NCI-H187 treated with DMSO at 0.1 percent for 48 hours (cell line): ENCODE measurements at places on chromosomes 5 and 9.
A peak's percentile ranks its signal among the peaks of the same experiment; 100 is the strongest.

DNA sequence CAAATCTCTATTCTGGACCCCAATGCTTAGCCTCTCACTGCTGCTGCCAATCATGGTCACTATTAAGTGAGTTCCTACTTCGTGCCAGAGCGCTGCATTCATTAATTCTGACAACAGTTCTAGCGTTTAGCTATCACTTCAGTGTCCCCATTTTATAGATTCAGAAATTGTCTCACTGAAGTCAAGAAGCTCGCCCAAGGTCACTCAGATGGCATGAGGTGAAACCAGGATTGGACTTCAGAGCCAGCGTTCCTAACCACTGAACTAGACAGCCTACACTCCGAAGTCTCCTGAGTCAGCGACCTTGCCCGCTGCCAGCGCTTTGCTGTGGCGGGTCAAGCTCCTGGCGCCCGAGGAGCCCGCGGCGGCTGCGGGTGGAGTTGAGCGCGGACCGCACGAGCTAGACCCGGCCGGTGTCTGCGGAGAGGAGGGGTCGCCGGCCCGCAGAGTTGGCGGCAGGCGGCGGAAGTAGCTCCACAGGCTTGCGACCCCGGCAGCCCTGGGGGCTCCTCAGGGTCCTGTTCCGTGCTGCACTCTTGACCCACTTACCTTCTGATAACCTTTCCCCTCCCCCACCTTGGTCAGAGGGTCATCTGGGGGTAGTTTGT is 2.1 kb upstream of the GABRB2 start:
- DNase-seq: no peak

- no peak for DNase-seq
These were observed 193.4 kb downstream of the EDIL3 start for GRCh38 chr5:84191281-84191680.

DNA sequence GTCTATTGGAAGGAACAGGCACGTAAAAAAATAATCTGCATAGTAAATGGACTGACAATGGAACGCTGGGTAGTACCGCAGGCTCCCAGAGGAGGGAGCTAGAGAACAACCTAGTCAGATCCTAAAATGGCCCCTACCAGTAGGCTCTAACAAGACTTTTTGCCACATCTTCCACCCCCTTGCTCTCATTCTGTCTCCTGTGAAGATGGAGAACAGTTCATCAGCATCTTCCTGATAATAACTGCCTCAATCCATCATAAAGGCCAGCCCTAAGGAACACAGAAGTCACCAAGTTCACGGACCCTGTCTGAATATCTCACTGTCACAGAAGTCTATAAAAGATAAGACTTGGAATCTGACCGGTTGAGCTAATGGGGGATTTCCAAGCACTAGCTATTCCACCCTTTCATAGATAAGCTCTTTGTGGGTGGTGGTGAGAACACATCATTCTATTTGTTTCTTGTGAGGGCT is 133.4 kb downstream of the SLC1A3 start:
- peak; percentile 33 for DNase-seq

DNA sequence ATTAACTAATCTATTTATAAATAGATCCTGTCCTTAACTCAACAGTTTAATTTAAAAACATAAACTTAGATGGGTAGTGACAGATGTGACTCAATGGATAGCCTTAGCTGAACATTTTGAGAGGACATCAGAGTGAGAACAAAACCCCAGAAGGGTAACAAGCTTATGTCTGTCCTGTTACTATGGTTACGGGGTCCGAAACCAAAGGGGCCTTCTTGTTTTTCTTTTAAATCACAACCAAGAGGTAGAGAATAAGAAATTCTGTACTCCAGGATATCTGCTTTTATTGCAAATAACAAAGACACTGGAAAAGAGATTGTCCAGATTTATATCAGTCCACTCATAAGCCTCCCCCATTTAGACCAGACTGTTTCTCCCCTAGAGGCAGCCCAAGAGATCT is 612.1 kb downstream of the MTRR start:
- no peak for DNase-seq

DNA sequence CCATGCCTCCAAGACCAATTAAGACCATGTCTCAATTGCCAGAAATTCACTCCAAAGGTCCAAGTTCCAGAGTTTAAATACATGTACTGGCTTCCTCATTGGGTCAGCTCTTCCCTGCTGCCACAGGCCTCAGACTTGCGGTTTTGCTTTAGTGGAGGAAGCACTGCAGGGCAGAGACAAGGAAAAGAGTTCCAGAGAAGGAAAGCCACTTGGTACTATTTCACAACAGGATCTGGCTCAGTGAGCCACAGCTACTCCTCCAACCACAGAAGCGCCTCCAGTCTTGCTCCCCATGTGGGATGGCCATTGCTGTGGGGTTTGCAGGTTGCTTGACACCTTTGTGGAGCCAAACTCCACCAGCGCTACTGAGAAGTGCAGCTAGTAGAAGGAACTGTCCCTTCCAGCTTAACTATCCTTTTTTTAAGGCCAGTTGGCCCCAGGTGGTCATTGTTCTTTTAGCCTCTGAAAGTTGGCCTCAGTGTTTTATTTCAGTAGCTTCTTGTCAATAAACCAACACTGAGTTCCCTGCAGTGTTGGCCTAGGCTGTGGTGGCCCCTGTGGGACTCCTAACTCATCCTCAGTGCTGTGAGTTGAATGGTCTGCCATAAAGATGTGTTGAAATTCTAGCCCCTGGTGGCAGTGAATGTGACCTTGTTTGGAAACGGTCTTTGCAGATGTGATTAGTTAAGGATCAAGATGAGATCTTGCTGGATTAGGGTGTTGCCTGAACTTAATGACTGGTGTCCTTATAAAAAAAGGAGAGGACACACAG is 93.7 kb upstream of the DAP start:
- DNase-seq: no peak

DNA sequence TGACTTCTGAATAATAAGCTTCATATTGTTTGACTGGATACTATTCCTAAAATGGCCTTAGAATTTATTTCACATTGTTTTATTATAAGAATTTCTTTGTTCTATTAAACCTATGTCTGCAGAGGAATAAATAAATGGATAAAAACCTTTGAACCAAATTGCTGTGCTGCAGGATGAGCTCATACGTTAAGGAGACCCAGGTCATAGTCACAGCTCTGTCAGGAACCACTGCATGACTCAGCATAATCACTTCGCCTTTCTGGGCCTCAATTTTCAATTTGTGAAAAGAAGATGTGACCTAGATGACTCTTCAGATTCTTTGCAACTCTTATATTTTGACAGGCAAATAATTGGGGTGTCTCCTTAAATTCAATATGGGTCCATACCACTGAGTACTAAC is 36.7 kb upstream of the HMHB1 start:
- DNase-seq: no peak

- no peak for DNase-seq
These were observed 67.4 kb downstream of the RGS3 start for GRCh38 chr9:113530942-113531341.

GRCh38 chr5:6289239-6289638 is 89.1 kb downstream of the MED10 start:
- no peak for DNase-seq

DNA sequence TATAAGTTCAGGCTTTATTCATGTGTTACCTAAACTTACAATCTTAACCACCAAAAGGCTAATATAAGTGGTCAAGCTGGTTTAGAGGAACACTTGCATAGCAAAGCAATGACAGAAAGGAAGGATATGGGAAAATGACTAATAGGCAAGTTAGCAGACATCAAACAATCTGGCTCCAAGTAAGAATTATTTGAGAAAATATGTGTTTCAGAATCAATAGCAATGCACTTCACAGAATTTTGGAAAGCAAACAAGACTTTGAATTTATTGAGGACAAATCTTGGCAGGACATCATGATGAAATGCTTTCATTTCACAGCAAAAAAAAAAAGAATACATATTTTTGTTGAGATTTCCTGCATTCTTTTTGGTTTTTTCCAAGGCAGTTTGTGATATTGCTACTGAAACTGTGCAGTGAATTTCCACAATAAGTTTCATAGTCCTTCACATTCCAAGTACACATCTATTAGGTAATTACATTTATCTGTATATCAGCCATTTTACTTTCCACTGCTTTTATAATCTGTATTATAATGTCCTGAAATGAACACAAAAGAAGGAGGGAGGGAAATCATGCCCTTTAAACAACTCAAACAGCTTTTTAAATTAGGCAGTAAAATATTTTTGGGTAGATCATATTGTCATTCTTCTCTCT is 417.9 kb downstream of the NR2F1-AS1 start:
- DNase-seq: no peak

- DNase-seq: no peak
These were observed 8.9 kb downstream of the WDR5 start for GRCh38 chr9:134144801-134145200.

GRCh38 chr9:108724652-108725051 is 131.1 kb downstream of the ACTL7B start:
- no peak for DNase-seq

GRCh38 chr9:73459817-73460216 is 308.2 kb downstream of the ANXA1 start:
- DNase-seq: no peak

DNA sequence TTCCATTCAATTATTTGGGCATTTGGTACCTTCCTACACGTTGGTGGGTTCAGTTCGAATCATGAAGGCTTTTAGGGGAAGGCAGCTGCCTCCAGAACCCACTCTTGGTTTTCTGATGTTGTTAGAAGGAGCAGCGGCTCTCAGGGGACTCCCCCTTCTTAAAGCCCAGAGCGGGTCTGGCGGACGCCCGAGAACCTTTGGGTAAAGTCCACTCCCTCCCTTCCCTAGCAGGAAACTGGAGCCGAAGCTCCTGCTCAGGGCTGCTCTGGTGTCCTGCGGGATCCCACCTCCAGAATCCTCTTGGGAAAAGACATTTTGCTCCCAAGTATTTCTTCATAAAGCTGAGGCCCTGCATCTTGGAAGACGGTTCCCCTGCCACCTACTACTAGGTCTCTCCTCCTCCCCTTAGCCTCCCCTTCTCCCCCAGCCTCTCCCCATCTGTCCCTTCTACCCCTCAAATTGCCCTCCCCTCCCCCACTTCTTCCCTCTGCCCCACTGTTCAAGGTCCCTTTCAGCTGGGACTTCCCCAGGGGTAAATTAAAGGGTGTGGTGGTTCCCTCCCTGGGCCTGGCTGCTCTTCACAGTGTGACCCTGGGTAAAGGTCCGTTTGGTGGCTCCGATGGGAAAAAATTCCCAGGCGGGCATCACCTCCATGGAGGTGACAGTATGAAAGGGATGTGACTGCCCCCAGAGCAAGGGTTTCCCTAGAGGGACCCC is 9.3 kb downstream of the IRX4 start:
- no peak for DNase-seq

- DNase-seq: no peak
These were observed 16.4 kb downstream of the TARS1 start for GRCh38 chr5:33457126-33457525.

DNA sequence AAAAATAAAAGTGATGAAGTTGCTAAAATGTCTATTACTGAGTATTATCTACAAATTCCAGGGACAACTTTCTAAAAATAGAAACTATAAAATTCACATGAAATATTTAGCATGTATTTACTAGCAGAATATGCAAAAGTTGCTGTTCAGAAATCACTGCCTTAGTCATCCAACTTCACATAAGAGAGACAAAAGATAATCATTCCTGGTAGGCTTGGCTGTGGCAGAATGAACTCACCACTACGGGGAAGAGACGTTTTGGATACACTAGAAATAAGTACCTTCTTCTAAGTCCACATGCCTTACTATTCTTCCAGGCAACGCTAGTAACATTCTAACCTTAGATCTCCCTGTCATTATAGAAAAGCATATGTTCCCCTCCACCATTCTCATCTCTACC is 272.2 kb downstream of the BNC2 start:
- no peak for DNase-seq

DNA sequence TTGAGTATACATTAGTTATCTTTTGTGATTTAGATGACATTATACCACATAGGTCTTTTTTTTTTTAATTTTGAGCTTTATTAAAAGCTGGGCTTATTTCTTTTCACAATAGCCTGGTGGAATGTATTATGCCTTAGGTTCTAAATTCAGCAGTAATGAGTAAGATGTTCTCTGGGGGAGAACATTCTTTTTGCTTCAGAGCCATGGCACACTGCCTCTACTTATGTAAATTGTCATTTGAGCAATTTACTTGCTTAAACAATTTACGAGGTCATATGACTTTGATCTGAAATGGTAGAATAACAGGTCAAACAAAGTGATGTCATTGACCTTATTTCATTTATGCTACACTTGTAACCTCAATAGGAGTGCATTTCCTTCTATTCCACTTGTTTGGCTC is 154.2 kb downstream of the FOCAD start:
- no peak for DNase-seq

DNA sequence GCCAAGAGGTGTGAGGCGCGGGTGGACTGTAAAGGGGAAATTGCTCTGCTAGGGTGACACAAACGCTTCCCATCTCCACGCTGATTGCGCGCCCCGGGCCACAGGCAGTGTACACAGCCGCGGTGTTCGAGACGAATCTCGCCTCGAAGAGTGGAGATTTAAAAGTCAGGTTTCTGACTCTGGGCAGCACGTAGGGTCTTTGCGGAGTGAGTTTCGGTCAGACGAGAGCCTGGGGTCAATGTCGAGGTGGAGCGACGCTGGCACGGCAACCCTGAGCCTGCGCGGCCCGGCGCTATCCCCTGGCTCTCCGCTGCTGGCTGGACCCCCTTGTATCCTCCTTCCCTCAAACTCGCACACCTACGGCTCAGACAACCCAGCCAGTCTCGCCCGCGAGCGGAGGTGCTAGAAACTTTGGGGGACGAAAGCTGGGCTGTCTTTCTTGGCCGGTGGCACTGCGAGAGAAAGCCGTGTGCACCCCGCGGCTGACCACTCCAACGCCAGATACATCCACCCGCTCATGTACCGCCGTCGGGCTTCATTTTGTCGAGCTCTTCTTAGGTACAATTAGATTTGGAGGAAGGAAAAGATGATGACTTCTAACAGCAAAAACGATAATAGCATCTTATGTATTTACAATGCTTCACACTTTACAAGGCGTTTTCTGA is 5.4 kb upstream of the FOXB2 start:
- DNase-seq: no peak

DNA sequence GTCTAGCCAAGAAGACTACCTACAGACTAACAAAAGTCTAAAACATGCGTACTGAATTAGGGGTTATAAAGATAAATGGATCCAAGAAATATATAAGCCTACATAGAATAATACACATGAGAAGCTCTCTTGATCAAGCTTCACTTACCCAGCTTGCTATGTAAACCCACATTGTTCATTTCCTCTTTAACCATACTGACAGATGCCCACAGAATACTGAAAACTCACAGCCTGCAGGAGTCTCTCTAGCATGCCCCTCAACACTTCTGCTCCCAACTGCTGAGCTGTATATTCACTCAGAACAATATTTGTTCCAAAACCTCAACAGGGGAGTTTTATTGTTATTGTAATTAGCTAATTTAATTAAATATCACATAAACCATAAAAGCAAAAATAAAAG is 52.4 kb downstream of the RFX3 start:
- no peak for DNase-seq

GRCh38 chr5:26388976-26389375 is 649.4 kb downstream of the CDH9 start:
- no peak for DNase-seq

- DNase-seq: no peak
These were observed 277.8 kb downstream of the PRELID2 start for GRCh38 chr5:145557345-145557744.

GRCh38 chr9:5854063-5854790 is 21.3 kb upstream of the ERMP1 start:
- no peak for DNase-seq
